ENCODE measurements at places on chromosomes 12 and 14.

GRCh38 chr14:100476012-100476822 is 111.0 kb downstream of the BEGAIN start:
- no peak for ATAC-seq

DNA sequence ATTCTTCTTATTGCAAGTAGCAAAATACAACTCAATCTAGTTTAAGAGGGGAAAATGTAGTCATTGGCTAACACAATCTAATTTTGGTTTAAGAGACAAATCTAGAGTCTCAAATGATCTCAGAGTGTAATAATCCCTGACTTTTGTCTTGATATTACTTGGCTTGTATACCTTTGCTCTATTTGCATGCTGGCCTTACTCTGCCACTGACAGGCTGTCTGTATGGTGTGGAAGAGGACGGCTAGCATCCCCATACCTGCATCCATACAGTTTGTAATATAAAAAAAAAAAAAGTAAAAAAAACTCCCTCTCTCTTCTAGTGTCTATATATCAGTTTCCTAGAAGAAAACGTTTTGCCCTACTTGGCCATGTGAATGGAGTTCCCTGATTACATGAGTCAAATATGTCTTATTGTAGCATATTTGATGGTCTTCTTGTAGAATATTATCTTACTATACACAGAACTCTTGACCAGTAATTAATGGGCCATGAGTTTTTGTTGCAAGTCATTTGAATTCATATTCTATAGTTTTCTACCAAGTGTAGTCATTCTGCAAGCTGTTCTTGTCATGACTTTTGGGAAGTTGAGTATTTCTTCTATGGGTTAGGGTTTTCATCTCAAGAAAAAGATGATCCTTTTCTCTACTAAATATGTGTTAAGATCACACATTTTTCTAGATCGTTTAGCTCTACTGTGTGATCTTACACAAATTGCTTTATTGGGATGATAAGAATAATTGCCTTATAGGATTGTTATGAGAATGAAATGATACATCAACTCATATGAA is 8.2 kb downstream of the HIF1A start:
- peak; percentile 39 for ATAC-seq

- ATAC-seq, result no peak
Measured at GRCh38 chr12:122081697-122082221, 3.2 kb downstream of the MLXIP start.

DNA sequence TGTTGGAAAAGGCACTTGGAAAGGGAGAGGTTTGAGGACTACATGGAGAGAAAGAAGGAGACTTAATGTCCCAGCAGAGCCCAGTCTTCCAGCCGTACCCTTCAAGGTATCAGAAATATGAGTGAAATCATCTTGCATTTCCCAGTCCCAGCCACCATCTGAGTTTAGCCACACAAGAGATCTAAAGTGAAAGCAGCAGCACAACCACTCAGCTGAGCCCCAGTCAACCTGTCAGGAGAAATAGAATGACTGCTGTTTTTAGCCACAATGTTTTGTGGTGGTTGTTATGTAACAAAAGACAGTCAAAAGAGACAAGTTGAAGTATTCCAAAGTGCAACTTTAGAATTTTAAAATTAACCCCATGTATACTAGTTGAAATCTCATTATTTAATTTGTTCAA is 28.0 kb downstream of the DERA start:
- no peak for ATAC-seq

DNA sequence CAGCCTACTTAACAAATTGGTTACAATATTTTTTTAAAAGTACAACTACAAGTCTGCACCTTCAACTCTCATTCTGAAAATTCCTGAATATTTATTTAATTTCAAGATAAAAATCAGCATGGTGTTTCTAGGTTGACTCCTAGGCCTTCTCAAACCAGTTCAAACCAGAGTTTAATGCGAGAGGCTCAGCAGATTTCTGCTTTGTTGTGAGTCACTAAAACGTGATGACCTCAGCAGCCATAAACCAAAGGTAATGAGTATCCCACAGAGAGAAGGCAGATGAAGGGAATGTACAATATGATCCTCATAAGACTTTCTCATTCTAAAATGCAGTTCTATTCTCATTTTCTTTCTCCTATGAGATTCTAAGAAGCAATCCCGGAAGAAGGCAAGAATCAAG is 1.5 kb downstream of the PRDM4 start:
- ATAC-seq, result peak; percentile 58

DNA sequence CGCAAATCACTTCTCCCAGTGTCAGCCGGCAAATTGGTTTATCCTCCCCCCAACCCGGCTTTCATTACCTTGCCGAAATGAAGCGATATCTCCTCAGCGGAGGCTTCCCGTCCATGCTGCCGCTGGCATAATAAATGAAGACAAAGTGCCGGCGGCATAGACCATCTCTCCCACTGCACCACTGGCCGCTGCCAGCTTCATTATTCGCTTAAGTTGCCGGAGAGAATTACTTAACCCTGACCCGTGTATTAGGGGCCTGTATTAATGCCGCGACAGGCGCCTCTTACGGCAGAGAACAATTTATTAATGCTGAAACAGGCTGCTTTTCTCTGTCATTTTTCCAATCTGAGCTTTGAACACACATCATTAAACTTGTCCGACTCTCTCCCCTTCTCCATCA is 17.5 kb upstream of the GPATCH2L start:
- no peak for ATAC-seq

DNA sequence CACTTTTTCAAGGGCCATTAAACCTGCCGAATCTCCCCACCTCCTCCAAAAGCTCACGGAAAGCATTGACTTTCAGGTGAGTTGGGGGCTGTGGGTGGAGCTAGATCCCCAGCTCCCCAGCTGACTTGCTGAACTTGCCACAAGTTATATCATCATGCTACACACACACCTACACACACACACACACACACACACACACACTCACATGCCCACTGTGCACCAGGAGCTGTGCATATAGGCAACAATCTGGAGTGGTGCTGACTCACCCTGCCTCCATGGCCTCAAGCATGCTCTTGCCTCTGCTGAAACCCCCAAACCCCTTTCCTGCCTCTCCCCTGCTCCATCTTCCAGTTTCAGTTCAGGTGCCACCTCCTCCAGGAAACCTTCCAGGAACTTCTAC is 26.1 kb downstream of the SERPINA3 start:
- ATAC-seq, result no peak

DNA sequence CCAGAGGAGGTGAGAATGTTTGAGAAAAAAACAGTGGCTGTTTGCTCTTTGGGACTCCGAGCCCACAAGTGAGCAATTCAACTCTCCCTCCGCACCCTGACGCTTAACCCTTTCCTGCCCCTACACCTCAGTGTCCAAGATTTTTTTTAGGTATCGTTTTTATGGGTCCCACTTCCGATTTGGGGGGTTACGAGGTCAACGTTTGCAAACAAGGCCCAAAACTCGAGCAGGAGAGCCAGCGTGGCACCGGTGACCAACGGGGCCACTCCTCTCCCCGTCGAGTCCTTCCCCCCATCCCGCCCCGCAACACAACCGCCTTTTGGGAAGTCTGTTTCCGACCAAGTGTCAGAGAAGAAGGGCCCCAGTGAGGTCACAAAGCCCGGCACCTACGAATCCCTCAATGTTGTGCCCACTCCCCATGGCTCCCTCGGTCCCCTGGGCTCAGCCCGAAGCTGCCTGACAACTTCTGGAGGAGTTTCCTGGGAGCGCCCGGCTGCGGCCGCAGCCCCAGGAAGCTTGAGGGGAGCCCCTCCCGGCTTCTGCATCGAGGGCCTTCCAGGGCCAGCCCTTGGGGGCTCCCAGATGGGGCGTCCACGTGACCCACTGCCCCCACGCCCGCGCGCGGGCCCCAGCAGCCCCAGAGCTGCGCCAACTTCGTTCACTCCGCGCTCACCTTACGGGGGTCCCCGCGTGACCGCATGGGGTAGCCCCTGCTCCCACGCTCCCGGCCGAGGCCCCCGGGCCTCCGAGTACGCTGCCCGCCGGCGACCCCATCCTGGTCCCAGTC is 1.2 kb downstream of the CDK2AP1 start:
- no peak for ATAC-seq

DNA sequence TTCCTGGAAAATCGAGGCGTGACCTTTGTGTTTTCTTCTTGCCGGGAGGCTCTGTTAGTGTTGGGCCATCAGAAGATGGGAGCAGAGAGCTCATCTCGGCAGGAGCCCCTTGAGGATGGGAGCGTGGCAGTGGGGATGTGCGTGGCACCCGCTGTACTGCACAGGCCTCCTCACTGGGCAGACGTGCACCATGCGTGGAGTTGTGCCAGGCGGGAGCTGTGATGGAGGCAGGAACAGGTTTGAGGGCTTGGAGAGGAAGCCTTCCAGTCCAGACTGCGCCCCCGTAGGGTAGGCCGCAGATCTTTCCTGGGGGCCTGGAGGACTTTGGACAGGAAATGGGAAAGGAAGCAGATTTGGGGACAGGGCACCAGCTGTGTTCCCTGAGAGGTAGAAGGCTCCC is 197.5 kb downstream of the TSPAN9 start:
- ATAC-seq, result no peak

DNA sequence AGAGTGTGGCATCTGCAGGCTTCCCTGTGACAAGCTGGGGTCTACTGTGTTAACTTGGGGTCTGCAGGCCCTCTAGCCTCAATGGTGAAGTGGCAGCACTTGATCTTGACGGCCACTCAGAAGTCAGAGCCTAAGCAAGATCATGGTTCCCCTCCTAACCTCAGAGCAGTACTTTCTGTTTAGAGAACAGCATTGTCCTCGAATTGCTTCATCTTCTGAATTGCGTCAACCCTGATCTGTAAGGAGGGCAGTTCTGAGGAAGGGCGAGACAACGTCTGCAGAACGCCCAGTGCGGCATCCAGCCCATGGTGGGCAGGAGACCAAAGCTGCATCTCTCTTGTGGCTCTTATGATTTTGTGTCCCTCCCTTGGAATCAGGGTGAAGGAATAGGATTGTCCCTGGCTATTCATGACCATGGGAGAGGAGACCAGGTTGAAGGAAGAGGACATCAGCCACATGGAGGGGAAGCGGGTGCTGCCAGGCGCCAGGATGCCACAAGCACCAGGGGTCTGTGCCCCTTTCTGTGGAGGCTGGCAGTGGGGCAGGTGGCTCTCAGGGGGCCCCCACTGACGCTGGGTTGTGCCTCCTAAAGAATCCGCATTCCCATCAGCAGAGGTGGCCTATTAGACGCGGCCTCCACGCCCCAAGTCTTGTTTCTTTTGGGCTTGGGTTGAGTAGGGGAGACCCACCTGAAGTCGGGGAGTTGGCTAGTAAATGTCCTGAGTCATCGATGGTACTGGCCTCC is 2.2 kb downstream of the SERPINA9 start:
- ATAC-seq, result no peak

DNA sequence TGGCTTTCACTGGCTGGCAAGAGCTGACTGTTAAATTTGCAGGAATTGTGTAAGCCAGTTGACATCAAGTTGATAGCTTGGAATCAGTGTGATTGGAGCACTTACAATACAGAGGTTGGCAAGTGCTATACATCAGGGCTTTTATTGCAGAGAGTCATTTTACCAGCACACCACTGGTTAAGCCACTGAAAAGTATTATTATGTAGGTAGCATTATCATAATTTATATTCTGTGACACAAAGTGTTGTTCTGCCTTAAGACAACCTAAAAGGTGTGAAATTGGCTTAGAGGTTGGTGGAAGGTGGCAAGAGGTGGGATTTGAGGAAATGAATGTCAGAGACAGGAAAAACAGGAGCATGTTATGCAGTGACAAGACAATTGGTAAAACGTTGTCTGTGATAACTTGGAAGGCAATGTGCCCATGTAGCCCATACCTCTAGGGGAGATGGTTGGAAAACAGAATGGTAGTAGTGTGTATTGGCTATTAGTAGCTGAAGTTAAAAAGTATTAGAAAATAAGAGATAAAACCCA is 172.9 kb upstream of the PRICKLE1 start:
- ATAC-seq, result no peak

GRCh38 chr14:34684578-34684977 is 29.8 kb downstream of the CFL2 start:
- ATAC-seq, result no peak

- no peak for ATAC-seq
Measured at GRCh38 chr12:66453120-66453519, 150.8 kb downstream of the HELB start.

GRCh38 chr12:48263617-48264016 is 60.5 kb upstream of the OR10AD1 start:
- no peak for ATAC-seq

DNA sequence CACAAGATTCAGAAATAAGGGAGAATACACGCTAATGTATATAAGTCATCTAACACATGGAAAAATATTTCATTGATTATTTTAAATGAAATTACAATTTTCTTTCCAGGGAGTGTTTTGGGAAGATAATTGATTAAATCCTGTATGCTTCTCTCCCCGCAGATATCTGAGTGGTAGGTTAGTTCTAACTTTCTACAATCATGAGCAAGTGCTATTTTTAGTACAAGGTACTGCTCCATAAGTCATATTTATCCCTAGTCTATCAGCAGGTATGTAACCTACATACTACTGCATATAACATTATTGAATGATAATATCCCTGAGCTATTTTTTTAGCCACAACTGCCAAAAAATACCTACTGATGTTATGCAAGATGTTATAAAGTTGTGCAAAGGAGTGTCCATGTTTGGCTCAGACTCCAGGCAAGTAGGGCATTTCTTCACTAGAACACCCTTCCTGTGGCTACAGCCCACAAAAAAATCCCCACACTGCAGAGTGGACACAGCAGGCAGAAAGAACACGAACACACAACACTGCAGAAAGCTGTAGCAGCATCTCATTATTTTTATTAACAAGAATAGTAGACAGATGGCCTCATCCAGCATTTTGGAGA is 87.0 kb downstream of the SEC23A start:
- ATAC-seq, result no peak

- no peak for ATAC-seq
Measured at GRCh38 chr14:94780536-94781399, 10.9 kb upstream of the GSC start.

GRCh38 chr12:5399266-5399665 is 32.6 kb upstream of the NTF3 start:
- ATAC-seq, result no peak

- no peak for ATAC-seq
Measured at GRCh38 chr14:46344327-46344937, 307.1 kb downstream of the RPL10L start.

DNA sequence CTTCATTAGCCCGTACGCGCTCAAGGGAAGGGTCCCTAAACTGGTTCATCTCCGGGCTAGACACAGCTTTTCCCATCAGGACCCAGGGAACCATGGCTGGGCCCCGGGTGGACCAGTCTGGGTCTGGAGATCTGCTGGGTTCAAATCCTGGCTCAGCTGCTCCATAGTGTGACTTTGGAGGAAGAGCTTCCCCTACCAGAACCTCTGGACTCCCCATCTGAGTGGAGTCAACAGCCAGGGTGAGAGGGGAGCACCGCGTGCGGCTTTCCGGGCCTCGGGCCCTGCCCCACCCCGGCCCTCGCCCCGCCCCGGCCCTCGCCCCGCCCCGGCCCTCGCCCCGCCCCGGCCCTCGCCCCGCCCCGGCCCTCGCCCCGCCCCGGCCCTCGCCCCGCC is 41.2 kb downstream of the BEGAIN start:
- ATAC-seq, result peak; percentile 61

DNA sequence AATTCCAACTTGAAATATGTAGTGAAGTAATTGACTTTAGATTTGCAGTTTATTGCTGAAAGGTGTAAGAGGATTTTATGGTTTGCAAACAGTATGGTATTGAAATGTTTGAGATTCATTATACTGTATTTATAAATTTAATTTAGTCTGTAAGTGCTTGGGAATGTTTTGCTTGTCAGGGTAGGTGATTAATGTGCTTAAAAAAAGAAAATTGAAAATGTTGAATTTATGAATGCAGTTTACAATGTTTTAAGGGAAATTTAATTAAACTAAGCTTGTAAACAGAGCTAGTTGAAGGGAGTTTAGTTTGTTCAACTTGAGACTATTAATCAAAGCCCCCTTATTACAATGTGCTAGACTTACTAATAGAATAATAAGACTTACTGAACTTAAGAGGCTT is 18.0 kb upstream of the CRY1 start:
- no peak for ATAC-seq
